Stimulated activated CD4-positive, alpha-beta T cell treated with anti-CD3 and anti-CD28 coated beads, Interleukin-15, amount 100 ng/mL, for 24 hours (primary cell): ENCODE measurements at places on chromosomes 7 and 10.

GRCh38 chr7:30932562-30932961 lies 20.9 kb downstream of the AQP1 start:
- no peak for DNase-seq

DNA sequence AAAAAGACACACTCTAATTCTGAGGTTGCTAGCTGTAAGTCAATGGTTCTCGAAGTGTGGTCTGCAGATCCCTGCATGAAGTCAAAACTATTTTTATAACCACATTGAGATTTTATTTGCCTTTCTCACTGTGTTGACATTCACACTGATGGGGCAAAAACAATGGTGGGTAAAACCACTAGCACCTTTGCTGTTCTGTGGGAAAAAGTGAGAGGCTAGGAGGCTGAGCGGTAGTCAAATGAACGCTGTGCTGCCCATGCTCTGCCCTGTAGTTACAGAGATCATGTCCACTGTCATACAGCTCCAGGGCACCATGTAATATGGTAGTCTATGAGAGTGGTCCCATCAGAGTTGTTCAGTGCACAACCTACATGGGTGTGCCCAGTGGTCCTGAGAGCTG lies 21.6 kb upstream of the PDCD4 start:
- no peak for DNase-seq

DNA sequence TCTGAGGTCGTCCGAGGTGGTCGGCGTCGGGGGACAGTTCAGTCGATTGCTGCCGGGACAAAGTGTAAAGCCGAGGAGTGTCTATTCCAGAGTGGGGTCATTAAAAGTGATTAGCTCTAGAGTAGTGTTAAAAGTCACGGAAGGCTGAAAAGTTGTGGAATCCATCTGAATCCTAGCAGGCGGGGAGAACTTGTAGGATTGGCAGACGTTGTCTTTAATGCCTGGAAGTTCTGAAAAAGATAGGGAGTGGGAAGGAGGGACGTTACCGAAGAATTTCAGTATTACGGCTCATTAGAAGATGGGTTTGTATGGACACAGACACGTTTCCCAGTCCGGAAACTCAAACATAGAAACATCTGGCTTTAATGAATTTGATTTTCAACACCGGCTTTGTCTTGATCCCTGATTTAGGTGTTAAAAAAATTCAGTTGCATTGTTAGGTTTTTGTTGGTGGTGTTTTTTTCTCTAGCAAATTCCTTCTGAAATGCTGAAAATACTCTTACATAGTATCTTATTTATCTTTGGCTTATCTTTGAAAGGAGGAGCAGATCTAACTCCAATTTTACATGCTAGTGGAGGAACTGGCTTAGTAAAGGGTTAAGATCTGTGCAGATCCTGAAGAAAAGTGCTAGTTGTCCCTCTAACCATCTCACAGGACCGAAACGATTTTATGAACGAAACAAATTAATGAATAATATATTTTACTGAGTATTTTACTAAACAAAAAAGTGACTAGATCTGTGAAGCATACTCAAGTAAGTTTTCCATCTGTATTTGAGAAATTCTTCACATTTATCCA lies 900 bp downstream of the MKLN1 start:
- no peak for DNase-seq

DNA sequence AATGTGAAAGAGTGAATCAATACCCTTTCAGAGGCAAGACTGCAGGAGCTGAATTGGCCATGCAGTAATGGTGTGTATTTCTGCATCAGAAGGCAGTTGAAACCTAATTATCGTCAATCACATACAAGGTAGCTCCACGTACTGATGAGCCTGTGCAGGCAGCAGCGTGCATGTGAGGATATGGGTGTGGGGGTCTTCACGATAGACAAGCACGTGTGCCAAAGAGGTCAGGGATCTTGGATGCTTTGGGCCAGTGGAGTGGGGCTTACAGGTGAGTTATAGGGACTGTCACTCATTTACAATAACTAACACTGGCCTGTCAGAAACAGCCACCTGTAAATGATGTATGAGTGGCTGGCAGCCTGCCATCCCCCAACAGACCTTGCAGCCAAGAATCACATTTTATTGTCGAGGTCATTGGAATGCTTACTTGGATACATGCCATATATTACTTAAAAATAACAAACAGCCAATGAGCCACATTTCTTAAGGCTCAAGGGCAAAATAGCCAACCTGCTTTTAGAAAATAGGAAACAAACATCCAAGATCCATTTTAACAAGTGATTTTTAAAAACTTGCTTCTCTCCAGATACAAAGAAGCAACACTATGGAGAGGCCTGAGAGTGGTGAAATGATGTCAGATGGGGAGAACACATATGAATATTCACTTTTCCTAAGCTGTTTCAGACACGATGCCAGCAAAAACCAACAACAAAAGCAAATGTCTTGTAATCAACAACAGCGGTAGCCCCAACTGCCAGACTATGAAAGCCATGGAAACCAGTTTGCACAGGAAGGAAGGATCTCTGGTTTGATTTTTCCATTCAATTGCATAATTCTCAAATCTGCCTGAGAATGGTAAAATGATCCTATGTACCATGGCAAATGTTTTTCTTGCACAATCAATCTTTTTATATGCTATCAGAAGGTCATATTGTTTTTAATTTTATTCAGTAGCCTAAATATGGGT lies 210.7 kb downstream of the SKAP2 start:
- no peak for DNase-seq

- DNase-seq, result peak; percentile 30
Observed at GRCh38 chr10:78042058-78042751, 8.5 kb downstream of the RPS24 start.

GRCh38 chr10:87771871-87772500 lies 46.0 kb downstream of the ATAD1 start:
- no peak for DNase-seq

DNA sequence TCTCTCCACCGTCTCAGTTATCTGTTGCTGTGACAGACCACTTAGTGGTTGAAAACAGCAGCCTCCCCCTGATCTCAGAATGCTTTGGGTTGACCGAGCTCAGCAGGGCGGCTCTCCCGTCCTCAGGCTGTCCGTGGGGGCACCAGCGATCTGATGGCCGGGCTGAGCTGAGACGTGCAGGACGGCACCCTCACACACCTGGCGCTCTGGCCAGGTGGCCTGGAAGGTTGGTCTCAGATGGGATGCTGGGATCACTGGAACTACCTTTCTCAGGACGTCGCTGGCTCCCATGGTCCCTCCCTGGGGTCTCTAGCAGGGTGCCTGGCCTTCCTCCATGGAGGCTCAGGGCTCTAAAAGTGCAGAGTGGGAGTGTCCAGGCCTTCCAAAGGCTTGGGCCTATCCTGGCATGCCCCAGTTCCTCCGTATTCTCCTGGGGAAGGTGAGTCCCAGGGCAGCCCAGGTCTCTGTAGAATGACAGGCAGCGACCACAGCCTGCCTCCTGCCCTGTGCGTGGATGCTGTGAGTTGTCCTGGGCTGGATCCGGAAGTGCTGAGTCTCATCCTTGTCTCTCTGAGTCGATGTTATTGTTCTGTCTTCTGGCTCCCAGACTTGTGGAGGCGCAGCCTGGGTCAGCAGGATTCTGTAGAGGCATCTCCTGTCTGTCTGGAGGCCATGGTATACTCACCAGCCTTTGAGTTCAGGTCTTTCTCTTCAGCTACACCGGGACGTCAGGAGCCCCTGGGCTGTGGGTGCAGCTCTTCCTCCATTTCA lies 12.2 kb upstream of the PWWP2B start:
- no peak for DNase-seq

DNA sequence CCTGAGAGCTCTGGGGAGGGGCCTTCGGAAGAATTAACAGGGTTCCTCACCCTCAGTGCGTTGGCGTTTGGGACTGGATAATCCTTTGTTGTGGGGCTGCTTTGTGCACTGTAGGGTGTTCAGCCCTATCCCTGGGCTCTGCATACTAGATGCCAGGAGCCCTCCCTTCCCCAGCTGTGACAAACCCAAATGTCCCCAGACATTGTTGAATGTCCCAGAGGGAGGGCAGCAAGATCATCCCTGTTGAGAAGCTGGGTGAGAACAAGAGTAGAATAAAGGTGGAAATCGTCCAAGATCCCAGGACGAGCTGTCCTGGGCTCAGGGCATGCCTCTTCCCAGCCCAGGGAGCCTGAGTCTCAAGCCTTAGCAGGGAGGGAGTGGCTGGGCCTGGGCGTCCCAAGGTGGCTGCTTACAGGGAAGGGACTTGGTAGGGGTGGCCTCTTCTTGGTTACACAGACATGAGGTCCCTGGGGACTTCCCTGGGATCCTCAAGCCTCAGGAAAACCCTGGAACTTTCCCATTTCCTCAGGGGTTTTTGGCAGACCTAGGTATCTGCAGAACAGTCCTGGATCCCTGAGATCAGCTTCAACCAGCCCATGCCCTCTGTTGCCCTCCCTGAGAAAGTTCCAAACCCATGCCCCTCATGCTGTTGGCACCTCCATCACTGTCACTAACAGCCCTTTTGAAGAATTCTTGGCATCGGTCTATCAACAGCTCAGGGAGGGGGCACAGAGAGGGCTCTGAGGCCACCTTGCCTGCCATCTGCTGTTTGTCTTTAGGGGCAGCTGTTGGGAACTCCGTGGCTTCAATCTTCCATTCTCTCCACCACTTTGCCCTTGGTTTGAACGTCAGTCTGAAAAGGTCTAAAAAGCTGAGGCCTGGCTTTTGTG lies 53.7 kb downstream of the GOLGA7B start:
- no peak for DNase-seq

- no peak for DNase-seq
Observed at GRCh38 chr7:130463553-130464434, 23.0 kb upstream of the CEP41 start.

DNA sequence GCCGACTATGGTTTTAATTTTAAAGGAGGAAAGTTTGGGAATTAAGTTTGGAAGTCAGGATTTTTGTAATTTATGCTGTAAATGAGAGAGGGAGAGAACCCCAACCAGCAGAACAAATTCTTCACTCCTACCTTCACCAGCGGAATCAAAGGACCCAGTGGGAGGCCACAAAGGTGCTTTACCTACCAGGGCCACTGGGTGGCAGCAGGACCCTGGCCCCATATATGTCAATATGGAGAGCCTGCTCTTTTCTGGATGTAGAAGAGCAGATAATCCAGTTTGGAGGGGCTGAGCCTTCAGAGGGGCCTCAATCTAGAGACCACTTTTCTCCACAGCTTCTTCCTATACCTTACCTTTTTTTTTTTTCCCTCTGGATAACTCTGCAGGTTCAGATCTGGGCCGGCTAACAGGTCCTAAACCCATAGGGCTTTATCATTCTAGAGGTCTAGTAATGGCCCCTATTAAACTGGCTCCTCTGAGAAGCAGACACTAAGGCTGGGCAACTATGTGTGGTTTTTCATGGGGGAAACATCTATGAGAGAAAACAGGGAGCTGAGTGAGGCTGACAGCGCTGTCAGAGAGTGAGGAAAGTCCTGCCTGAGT lies 8.5 kb upstream of the SCD start:
- peak; percentile 84 for DNase-seq

DNA sequence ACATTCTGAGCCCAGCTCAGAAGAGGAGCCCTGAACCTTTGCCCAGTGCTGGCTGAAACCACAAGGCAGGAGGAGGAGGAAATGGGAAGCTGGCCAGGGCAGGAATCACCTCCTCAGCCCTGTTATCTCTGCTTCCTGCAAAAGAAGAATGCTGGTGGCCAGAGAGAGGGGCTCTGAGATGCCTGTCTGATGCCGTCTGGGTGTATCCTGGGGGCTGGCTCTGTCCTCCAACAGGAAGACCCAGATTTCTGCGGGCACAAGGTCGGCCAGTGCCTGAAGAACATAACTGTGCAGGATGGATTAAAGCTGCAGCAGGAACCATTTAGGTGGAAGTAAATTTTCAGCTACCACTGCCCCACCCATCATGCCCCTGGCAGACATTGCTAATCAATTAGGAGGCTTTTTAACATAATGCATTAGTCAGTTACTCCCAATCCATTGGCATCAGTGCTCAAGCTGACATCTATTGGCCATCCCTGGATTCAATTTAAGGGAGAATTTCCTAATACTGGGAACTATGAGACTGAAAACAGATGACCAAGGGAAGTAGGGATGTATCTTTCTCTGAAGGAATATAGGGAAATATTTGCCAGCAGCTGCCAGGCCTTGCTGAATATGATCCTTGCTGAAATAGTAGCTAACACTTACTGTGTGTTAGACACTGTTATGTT lies 67.7 kb downstream of the COL13A1 start:
- no peak for DNase-seq

- no peak for DNase-seq
Observed at GRCh38 chr10:127897177-127897576, 4.4 kb upstream of the CLRN3 start.

DNA sequence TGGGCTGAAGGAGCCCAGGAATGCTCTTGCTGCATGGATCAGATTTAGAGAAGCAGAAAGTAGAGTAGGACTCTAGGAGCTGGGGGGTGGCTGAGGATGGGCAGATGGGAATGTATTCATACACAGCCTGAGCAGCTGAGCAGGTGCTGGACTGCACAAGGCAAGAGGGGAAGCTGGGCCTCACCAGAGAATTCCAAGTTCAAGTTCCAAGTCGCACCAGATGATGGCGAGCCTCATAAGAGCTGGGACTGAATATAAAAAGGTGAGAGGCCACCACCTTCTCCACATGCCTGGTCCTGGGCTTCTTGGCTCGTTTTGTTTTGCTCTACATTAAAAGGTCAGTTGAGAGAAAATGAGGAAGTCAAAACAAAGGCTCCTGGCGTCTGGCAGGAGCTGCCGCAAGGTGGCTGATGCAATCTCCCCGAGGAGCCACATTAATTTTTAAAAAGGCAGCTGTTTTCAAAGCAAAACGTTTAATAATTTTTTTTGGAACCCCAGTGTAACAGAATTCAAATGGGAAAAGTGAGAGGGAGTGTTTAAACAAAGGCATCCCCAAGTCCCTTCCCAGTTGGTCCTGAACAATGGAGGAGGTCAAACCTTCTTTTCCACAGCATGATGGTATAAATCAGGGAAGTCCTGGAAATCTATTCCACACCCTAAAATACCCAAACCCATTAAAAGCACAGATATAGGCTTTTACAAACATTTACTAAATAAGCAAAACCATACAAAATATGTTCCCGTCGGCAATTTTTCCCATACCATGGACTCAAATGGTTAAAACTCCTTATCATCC lies 9.5 kb downstream of the CYREN start:
- no peak for DNase-seq

DNA sequence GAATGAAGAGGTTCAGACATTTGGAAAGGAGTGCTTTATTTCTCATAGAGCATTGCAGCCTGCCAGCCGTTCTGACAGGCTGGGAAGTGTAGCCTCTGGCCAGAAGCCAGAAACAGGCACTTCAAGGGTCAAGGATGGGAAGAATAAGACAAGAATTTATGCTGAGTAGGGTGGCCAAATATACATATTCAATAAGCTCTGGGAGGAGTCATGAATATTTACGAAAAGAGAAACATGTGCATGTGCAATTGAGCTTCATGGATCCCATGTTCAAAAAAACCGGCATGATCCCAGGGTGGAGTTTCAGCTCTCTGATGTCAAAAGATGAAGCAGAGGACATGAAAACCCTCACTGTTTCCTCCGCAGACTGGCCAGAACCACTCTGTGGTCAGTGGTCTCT lies 32.9 kb downstream of the TLX1 start:
- no peak for DNase-seq

- no peak for DNase-seq
Observed at GRCh38 chr7:124462249-124462648, 303.3 kb downstream of the GPR37 start.

GRCh38 chr7:26659121-26659520 lies 205.3 kb downstream of the SKAP2 start:
- DNase-seq, result no peak
